Left cardiac atrium (tissue), 4 donors: ENCODE measurements at places on chromosomes 7 and 10.

GRCh38 chr7:93856323-93856722, 34.2 kb downstream of the TFPI2 start:
- no peak for DNase-seq

GRCh38 chr7:152336754-152337368, 98.9 kb downstream of the KMT2C start:
- no peak for DNase-seq

- DNase-seq: no peak
Observed at GRCh38 chr10:22010973-22011408, 7.5 kb upstream of the DNAJC1 start.

- DNase-seq: peak; percentile 31
Observed at GRCh38 chr7:2608921-2609411, 22.8 kb upstream of the TTYH3 start.

GRCh38 chr7:48244864-48245271, 73.6 kb downstream of the ABCA13 start:
- DNase-seq: no peak

DNA sequence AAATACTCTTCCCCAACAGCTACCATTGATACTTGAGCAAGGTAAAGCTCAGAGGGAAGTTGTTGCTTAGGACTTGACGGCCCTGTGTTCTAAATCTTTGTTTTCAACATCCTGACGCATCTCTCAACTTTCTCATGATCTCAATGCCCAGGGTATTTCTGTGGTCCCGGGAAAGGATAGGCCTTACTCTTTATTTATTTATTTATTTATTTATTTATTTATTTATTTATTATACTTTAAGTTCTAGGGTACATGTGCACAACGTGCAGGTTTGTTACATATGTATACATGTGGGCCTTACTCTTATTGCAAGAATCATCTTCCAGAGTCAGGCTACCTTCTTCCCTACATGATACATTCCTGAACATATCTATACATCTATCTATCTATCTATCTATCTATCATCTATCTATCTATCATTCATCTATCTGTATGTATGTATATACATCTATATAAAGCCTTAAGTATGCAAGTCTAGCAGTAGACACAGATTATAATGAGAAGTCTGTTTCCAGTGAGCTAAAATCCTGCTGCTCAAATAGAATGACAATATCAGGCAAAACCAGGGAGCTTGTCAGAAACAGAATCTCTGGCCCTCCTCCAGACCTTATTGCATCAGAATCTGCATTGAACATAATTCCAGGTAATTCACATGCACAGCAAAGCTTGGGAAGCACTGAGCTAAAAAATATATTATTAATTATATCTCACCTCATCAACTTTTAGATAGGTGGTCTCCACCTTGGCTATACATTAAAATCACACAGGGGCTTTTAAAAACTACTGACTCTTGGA, 12.2 kb upstream of the CPA5 start:
- no peak for DNase-seq

DNA sequence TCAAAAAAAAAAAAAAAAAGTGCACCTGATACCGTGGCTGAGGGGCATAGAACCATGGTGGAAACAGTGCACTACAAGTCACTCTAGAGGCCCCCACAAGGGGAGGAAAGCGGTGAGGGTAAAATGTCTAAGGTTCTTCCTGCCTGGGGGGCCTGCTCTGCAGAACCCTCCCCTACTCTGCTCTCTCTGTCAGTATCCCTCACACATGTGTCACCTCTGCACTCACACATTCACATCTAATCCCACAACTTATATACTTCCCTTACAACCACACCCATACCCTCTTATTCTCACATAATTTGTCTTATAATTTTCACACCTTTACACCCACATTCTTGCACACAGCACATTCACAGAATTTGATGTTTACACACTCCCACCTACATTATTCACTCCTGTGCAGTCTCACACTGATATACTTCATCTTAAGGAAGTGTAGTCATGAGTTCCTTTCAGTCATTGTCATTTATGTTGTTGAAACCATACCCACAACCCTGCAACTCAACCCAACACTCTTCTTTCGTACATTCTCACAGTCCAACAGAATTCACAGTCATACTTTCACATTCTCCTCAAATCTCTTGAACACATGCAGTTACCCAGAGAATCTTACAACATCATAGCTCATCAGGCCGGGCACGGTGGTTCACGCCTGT, 68.0 kb upstream of the PAX2 start:
- DNase-seq: no peak

DNA sequence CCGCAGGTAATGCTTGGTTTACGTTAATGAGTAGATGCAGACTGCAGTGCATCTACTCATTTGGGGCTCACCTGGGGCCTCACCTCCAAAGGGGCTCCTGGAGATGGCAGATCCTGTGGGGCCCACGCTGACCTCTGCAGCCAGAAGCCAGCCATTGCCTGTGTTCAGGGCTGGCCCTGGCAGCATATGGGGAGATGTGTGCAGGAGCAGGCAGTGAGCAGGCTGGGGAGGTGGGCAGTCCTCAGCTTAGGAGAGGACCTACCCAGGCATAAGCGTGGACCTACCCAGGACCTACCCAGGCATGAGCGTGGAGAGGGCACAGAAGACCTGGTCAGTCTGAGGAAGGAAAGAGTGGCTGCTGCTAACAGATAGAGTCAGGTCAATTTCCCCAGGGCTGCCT, 178.5 kb downstream of the PTPRN2 start:
- DNase-seq: no peak

DNA sequence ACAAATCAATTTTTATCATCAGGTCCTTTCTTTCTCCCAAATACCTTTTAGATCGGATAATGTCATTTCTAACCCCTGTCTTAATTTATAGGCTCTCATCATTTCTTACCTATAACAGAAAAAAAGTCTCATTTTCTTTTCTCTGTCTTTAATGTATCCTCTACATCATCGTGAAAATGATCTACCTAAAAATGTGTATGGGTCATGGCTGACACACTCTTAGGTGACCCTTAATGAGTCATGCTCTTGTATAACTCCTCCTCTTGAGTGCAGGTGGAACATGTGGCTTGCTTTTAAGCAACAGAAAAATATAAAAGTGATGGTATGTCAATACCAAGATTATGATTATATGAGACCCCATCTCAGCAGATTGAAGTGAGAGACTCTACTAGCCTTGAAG, 139.4 kb downstream of the SEMA3C start:
- no peak for DNase-seq

DNA sequence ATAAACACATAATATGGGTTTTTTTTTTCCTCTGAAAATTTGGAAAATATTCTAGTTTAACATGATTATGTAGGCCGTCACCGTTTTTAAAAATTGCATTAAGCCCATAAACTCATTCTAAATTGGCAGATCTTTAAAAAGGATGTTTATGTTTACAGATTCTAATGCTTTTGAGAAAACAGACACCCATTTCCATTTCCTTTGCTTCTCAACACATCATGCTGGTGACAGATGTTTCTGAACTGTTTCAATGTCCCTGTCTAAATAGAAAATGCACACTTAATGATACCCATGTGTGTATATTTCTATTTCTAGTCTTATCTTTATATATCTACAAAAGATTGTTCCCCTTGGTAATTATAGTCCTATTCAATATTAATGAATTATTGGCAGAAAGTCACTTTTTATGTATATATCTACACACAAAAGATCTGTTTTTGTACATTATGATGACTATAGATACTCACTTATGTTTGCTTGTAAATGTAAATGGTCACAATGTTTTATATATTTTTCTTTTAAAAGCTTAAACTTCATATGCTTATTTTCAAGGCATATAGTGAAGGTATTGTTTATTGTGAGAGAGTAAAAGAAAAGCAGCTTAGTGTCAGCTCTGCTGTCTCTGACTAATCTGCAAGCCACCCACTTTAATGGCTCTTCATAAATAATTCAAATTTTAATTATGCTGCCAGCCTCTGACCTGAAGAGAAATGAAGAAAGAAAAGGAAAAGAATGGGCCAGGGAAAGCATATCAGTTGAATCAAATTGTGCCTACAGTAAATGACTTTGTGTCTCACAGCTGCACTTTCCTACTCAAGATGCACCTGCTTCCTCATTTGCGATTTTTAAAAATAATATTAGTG, 179.4 kb downstream of the CACNA2D1 start:
- no peak for DNase-seq

GRCh38 chr10:122911889-122912484, 1.6 kb downstream of the FAM24A start:
- peak; percentile 29 for DNase-seq

- DNase-seq: no peak
Observed at GRCh38 chr10:102629661-102630614, 14.3 kb upstream of the TRIM8 start.

- DNase-seq: no peak
Observed at GRCh38 chr7:21076054-21076453, 289.4 kb upstream of the SP8 start.

- no peak for DNase-seq
Observed at GRCh38 chr7:55472928-55473725, 99.2 kb downstream of the VOPP1 start.

GRCh38 chr10:24209432-24209771, 464 bp downstream of the KIAA1217 start:
- DNase-seq: no peak

DNA sequence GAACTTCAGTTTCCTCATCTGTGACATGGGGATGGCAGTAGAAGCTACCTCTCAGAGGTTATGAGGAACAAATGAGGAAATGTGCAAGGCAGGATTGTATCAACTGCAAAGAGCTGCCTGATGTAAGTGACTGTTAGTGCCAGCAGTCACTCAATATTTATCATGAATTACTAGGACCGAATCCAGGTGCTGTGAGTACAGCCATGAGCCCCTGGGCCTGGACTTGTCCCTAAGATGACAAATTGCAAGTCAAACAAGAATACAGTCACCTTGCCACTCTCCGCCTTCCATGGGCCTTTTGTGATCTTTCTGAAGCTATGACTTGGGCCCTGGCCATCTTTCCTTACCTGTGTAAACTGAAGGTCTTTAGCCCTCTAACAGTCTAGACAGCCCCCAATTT, 27.7 kb upstream of the TLX1 start:
- no peak for DNase-seq

GRCh38 chr7:43141091-43141490, 28.6 kb downstream of the HECW1 start:
- DNase-seq: no peak

GRCh38 chr10:35326466-35327235, 9.7 kb upstream of the CCNY start:
- DNase-seq: no peak

DNA sequence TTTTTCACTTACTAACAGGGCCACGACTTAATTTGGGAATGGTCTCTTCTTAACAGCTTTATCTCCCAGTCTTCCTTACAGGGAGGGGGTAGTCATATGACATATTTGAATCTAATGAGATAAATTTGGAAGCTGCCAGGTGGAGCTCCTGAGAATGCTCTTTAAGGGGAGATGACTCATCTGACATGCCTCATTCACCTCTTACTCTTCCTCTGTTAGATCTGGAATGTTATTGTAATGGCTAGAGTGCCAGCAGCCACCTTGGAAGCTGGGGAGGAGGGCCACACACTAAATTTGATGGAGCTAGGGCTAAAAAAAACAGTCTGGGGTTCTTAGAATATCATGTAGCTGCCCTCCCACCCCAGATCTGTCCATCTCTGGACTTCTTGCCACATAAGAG, 22.7 kb downstream of the HECW1 start:
- no peak for DNase-seq

GRCh38 chr7:47520406-47520805, 61.5 kb downstream of the TNS3 start:
- peak; percentile 75 for DNase-seq

DNA sequence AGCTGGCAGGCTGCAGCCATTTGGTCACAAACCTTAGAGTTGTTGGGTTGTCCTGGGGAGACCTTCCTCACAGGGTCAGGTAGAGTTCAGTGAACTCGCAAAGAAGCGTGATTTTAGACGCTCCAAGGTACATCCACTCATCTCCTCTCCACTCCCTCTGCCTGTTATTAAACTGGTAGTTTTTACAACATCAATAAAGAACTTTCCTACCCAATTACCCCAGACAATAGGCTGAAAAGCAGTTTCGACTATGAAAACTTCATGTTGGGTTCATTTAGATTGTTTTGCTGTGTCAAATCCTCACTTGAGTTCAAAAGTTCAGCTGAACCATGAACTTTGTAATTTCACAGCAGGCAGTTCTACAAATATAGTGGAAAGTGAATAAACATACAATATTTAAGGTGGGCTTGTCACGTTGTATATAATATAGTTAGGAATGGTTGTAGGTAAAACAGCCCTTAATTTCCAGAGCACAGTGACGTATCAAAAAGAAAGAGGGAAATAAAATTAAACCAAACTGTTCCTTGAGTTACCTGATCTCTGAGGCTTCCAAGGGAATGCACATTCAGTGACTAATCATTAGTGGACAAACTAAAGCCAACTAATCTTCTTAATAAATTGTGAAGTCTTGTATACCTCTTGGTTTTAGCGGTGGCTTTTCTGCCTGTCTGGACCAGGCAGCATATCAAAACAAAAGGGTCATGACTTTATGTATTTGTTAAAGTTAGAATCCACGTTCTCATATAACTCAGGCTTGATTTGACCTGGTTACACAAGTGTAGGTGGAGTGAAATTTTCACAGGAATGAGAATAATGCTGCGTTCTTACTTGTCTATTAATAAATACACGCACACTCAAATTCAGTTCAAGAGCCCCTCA, 100.5 kb downstream of the CYP26A1 start:
- DNase-seq: no peak

DNA sequence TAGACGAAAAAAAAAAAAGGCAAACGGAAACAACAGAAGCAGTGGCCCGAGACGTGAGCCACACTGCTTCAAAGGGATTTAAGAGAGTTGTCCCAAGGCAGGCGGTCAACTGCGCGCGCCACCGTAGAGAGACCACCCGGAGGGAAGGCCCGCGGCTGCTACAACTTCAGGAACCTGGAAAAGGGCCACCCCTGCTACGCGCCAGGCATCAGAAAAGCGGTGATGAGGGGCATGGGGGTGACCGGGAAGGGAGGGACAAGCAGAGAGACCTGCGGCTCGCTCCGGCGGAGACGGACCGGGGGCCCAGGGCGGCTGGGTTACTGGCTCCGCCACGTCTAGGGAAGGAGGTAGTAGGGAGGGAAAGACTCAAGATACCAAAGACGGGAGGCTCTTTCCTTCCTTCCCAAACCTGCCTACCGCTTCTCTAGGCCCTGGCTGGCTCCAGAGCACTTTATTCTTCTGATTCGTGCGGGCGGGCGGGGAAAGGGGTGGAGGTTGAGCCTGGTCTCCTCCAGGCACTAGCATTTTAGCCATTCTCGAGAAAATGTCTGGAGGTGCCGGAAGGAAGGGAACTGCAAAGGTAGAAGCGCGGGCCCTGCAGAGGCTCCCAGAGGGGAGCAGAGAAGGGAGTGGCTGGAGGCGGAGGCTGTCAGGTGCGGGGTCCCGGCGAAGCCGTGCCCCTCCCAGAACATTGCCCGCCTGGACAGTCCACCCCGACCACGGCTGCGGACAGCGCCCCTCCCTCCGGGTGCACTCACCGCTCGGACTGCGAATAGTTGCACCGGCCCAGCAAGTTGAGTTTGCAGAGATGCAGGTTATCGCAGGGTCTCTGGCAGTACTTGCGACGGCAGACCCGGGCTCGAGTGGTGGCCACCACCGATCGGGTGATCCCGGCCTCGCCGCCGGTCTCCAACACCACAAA, 993 bp downstream of the ZC3HAV1 start:
- peak; percentile 45 for DNase-seq

- DNase-seq: no peak
Observed at GRCh38 chr7:100865372-100865911, 1.7 kb upstream of the TRIP6 start.

- peak; percentile 84 for DNase-seq
Observed at GRCh38 chr10:13707156-13707881, 120.6 kb downstream of the PRPF18 start.

- DNase-seq: no peak
Observed at GRCh38 chr7:151491859-151492258, 27.8 kb downstream of the RHEB start.
